GM23338 (cell line): ENCODE measurements at places on chromosomes 12 and 14. TPM values are rescaled to one million over a fixed set of nuclear protein-coding genes. Genes with fewer than 3 reads are reported as not detected.

Gene PTPRR
- total RNA-seq, result 0.76 and 1.6 TPM in 2 replicates

Gene AJUBA
- 45.8 and 55.9 TPM in 2 replicates for total RNA-seq

Gene LALBA
- not detected in 2 replicates for total RNA-seq

Gene P2RX7
- total RNA-seq, result 0.24 and 0.74 TPM in 2 replicates

Gene SLC39A5
- 0.59 and 4.5 TPM in 2 replicates for total RNA-seq

Gene KRT71
- not detected in 2 replicates for total RNA-seq

Gene ERP27
- not detected in 2 replicates for total RNA-seq

Gene MYH6
- 0.03 and 0.23 TPM in 2 replicates for total RNA-seq

Gene COX8C
- total RNA-seq, result not detected in 2 replicates

Gene OTX2
- 21.2 and 23.9 TPM in 2 replicates for total RNA-seq

Gene COL2A1
- 24.6 and 31.8 TPM in 2 replicates for total RNA-seq

Gene PZP
- total RNA-seq, result 0.43 TPM in 1 of 2 replicates, not detected in the other

Gene HOXC10
- not detected in 2 replicates for total RNA-seq

Gene OR5AU1
- not detected in 2 replicates for total RNA-seq

Gene SPIC
- not detected in 2 replicates for total RNA-seq

Gene TAS2R30
- 9.7 and 13.7 TPM in 2 replicates for total RNA-seq

Gene AQP5
- 2.2 and 2.7 TPM in 2 replicates for total RNA-seq

Gene RGS6
- total RNA-seq, result 0.83 and 2.4 TPM in 2 replicates

Gene ENDOU
- not detected in 2 replicates for total RNA-seq

Gene C12orf54
- total RNA-seq, result not detected in 2 replicates

Gene DHH
- total RNA-seq, result not detected in 2 replicates

Gene KLRD1
- total RNA-seq, result 0.03 TPM in 1 of 2 replicates, not detected in the other

Gene MANSC1
- total RNA-seq, result 4.0 and 5.1 TPM in 2 replicates

Gene OLR1
- not detected in 2 replicates for total RNA-seq

Gene SIRT4
- total RNA-seq, result 0.78 and 2.0 TPM in 2 replicates

Gene CACNB3
- 3.4 and 4.1 TPM in 2 replicates for total RNA-seq

Gene NEDD1
- total RNA-seq, result 35.8 and 67.0 TPM in 2 replicates

Gene SERPINA9
- not detected in 2 replicates for total RNA-seq

Gene KCNMB4
- 14.7 and 18.0 TPM in 2 replicates for total RNA-seq

Gene DPPA3
- 2.8 and 4.6 TPM in 2 replicates for total RNA-seq

Gene PLA2G1B
- not detected in 2 replicates for total RNA-seq

Gene GALNT8
- 7.7 and 8.4 TPM in 2 replicates for total RNA-seq

Gene PRKAB1
- 26.3 and 31.0 TPM in 2 replicates for total RNA-seq

Gene PAPLN
- total RNA-seq, result 11.3 and 13.2 TPM in 2 replicates

Gene CLEC9A
- total RNA-seq, result not detected in 2 replicates

Gene AGAP2
- 1.1 and 1.3 TPM in 2 replicates for total RNA-seq

Gene HHIPL1
- 1.6 and 2.0 TPM in 2 replicates for total RNA-seq

Gene HPD
- total RNA-seq, result not detected in 2 replicates

Gene BBOF1
- total RNA-seq, result 0.24 TPM in 1 of 2 replicates, not detected in the other

Gene PTPN6
- 24.7 and 25.3 TPM in 2 replicates for total RNA-seq

Gene MYF5
- not detected in 2 replicates for total RNA-seq

Gene LRRK2
- total RNA-seq, result 0.24 and 0.35 TPM in 2 replicates

Gene SIX1
- 0.35 and 0.78 TPM in 2 replicates for total RNA-seq

Gene RNASE9
- total RNA-seq, result 0.24 and 0.74 TPM in 2 replicates

Gene KCNJ8
- 0.87 and 2.3 TPM in 2 replicates for total RNA-seq

Gene TSPAN9
- total RNA-seq, result 17.2 and 31.5 TPM in 2 replicates

Gene TNS2
- total RNA-seq, result 5.7 and 6.9 TPM in 2 replicates

Gene STYK1
- total RNA-seq, result 0.97 and 1.8 TPM in 2 replicates

Gene PCED1B
- total RNA-seq, result 5.1 and 6.1 TPM in 2 replicates

Gene GLS2
- 24.5 and 31.6 TPM in 2 replicates for total RNA-seq

Gene SELPLG
- 0.56 TPM in 1 of 2 replicates, not detected in the other for total RNA-seq

Gene C12orf56
- 4.6 and 9.3 TPM in 2 replicates for total RNA-seq

Gene MYO1A
- total RNA-seq, result not detected in 2 replicates

Gene C12orf50
- 0.03 TPM in 1 of 2 replicates, not detected in the other for total RNA-seq
